ENCODE measurements at places on chromosomes 1 and 21.

- no peak for DNase-seq
These were observed 5.6 kb downstream of the JAK1 start for GRCh38 chr1:64960731-64961130.

GRCh38 chr1:35718492-35719336, at the start of gene C1orf216:
Gene C1orf216 (minus strand): TSS chr1:35718884. CDS start chr1:35716321, 2,563 bp downstream.
- peak; percentile 58 for DNase-seq

DNA sequence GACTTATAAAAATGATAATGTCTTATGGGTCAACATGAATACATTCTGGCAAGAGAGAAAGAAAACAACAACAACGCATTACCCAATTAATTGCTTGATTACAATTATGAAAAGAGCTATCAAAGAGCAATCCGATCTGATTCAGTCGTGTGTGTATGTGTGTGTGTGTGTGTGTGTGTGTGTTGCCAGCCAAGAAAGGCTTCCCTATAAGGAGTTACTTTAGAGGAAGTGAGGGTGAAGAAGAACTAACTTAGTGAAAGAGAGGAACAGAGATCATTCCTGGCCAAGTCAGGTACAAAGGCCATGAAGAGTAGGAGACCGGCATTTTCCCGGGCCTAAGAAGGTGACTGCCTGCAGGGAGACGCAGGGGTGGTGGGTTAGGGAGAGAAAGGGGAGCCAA, 9.4 kb downstream of the TMEM35B start:
- DNase-seq, result no peak

- no peak for DNase-seq
These were observed 119.4 kb upstream of the RRP15 start for GRCh38 chr1:218165701-218166114.

DNA sequence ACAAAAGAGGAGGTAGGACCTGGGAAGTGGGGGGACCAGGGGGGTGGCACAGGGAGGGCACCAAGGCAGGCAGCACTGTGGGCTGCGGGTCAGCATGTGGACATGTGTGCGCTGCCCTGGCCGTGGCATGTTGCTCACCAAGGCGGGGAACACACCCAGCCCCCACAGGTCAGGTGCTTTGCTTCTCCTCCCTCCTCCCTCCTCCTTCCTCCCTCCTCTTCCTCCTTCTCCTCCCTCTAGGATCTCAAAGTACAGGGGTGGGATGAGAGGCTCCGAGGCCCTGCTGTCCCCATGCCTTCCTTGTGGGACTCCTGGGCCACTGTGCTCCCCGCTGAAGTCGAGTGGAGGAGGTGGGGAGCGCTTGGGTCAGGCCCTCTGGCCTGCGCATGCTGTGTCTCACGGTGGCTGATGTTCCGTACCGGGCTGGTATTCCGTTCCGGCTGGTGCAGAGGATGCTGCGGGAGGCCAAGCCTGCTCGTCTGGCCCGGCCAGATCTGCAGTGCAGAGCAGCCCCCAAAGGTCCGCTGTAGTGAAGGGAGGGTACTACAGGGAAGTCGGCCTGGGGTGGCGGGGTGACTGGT, 26.6 kb downstream of the SPSB1 start:
- no peak for DNase-seq

GRCh38 chr1:153548722-153549688, at the start of gene S100A3:
Gene S100A3 (minus strand): TSS chr1:153549258. CDS start chr1:153548485, 773 bp downstream.
- no peak for DNase-seq

DNA sequence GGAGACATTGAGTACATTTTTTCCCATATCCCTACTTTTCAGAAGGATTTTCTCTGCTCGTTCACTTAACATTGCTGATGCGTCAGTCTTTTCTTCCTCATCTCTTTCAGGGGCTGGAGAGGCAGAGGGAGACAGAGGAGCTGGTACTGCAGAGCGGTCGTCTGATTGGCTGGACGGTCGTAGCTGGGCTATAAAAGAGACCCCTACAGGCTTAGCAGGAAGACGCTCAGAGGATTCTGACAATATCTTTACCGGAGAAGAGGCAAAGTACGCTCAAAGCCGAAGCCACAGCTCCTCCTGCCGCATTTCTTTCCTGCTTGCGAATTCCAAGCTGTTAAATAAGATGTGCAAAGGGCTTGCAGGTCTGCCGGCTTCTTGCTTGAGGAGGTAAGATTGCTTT, at the start of gene RGS4:
Gene RGS4 (plus strand): TSS at position 220 of the 400 bp plus-strand sequence. CDS start 124 bp downstream, at position 344.
- no peak for DNase-seq

- DNase-seq, result no peak
These were observed 32.5 kb upstream of the ASPM start for GRCh38 chr1:197178998-197179397.

- DNase-seq, result no peak
These were observed 164.5 kb downstream of the TOMM20 start for GRCh38 chr1:234963904-234964702.

GRCh38 chr1:154272999-154273563, 652 bp downstream of the HAX1 start:
- DNase-seq, result no peak

- DNase-seq, result no peak
These were observed 124.5 kb upstream of the DPYD start for GRCh38 chr1:98045211-98045766.

GRCh38 chr1:9009438-9010370, 16.5 kb downstream of the SLC2A7 start:
- DNase-seq, result no peak

DNA sequence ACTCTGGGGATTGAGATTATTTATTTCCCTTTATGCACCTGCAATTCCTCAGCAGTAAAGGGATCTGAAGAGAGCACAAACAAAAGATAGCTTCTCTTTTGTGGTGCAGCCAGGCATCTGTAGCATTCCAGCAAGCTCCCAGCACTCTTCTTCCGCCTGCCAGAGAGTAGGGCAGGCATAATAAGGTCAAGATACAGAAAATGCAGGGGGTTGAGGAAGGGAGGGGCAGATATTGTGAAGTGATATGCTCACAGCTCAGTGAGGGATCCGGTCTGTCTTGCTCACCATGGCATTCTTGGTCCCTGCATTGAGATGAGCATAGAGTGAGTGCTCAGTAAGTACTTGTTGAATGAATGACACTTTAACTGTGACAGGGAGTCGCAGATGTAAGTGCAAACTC, 23.9 kb downstream of the FASLG start:
- no peak for DNase-seq

DNA sequence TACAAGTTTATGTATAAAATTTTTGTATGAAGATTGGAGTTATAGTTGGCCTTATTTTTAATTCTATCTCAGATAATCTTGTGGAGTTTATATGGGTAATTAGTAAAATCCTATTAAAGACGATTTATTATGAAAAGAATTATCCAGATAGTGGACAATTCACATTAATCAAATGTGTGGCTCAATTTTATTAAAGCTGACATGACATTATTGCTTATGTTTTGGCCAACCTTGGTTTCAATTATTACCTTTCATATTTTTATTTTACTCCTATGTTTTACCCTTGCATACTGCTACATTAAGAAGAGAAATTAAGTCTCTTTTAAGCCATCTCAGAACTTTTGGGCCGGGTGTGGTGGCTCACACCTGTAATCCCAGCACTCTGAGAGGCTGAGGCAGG, 110.0 kb downstream of the ITSN1 start:
- no peak for DNase-seq

Measured in stimulated activated CD8-positive, alpha-beta memory T cell treated with anti-CD3 and anti-CD28 coated beads, Interleukin-7, amount 100 ng/mL, for 48 hours (primary cell).